ENCODE measurements at places on chromosomes 2 and 18.

- no peak for DNase-seq
Measured at GRCh38 chr2:30155202-30155601, 8.4 kb downstream of the YPEL5 start.

GRCh38 chr2:235619544-235619943, 125.7 kb downstream of the AGAP1 start:
- no peak for DNase-seq

GRCh38 chr2:127576433-127577207, 41.1 kb downstream of the MYO7B start:
- no peak for DNase-seq

DNA sequence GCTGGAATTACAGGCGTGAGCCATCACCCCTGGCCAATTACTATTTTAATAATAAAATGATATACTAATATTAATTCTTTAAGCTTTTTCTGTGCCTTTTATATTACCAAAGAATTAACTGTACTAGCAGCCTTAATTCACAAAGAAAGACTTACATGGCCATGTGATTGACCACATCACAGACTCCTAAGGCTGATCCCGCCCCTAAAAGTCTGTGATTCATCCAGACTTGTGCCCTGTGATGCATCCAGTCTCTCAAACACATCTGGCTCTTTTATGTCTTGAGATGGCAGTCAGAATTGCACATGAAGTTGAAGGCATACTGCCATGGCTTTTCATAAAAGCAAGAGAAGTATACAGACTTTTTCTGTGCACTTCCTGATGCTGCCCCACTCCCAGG, 91.7 kb downstream of the DTNA start:
- DNase-seq, result peak; percentile 25

DNA sequence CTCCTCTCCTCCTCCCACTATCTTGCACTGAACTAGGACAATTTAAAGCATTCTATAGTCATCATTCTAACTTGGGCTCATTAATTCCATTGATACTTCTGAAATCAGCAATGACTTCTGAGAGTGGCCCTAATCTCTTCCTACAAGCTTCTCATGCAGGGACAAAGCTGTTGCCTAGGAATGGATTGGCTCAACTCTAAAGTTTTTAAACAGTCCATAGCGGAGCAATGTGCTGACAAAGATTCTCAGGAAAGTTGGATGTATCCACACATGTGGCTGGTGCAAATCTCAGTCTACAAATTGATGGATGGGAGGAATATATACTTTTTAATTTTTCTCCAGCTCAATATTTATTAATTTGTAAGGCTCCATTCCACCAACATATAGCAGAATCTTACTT, 388.9 kb downstream of the SETBP1 start:
- DNase-seq, result no peak

- no peak for DNase-seq
Measured at GRCh38 chr18:4035521-4035920, 419.6 kb downstream of the DLGAP1 start.

- no peak for DNase-seq
Measured at GRCh38 chr2:8566774-8567468, 114.9 kb upstream of the ID2 start.

GRCh38 chr18:9120796-9121195, 15.8 kb upstream of the ANKRD12 start:
- no peak for DNase-seq

GRCh38 chr18:44521668-44522022, 159.0 kb upstream of the SETBP1 start:
- DNase-seq, result no peak

DNA sequence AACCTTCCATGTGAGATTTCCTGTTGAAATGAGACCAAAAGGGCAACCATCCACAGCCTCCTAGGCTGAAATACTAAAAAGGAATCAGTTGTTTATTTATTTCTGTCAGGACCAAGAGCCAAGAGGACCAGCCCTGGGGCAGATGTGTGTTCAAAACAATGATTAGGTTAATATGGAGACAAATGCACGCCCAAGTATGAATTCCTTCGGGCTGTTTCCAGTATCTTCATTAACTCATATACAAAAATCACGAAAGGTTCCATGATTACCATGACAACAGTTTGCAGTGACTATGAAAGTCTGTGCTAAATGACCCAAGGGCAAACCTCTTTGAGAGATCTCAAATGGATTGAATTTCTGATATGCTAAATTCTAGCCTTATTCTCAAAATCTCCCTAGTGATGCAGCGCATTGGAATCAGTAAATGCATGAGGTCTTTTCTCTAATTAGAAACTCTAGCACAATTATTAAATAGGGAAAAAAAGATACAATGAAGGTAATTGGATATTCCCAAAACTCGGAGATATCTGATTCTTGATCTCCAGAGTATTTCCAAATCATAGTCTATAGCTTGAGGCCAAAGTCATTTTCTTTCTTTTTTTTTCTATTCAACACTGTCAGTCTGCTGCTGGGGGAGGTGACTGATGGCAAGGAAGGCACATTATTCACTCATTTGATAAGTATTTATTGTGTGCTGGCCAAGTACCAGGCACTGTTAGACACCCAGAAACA, 35.6 kb downstream of the VIT start:
- DNase-seq, result no peak
